Fibroblast of the conjunctiva (primary cell): ENCODE measurements at places on chromosomes 5 and 9.
A peak's percentile ranks its signal among the peaks of the same experiment; 100 is the strongest.

DNA sequence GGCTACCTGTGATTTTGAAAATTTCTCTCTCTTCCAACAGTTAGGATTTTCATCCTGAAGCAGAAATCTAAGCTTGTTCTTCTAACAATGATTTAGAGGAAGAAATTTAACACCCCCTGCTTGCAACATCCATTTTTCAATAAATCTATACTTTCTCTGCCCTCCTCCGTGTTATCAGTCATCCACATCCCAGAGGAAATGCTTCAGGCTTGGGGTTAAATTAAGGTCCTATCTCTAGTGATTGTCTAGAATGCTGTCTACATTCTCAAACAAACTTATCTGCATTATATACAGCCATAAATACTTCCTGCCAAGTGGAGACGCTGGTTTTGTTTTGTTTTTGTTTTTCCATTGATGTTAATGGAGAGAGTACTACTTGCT, 371.0 kb downstream of the CSNK1G3 start:
- no peak for DNase-seq

GRCh38 chr9:38424918-38425317, 664 bp upstream of the IGFBPL1 start:
- no peak for DNase-seq

- DNase-seq = peak; percentile 6
Measured at GRCh38 chr9:108666240-108666784, 189.5 kb downstream of the ACTL7B start.

- DNase-seq = no peak
Measured at GRCh38 chr5:169538944-169539343, 44.6 kb upstream of the SPDL1 start.

- DNase-seq = no peak
Measured at GRCh38 chr9:3742586-3742985, 216.8 kb upstream of the RFX3 start.

GRCh38 chr5:143968071-143968878, 156.3 kb downstream of the HMHB1 start:
- DNase-seq = peak; percentile 63

GRCh38 chr5:68954618-68954910, 139.2 kb upstream of the SLC30A5 start:
- no peak for DNase-seq

DNA sequence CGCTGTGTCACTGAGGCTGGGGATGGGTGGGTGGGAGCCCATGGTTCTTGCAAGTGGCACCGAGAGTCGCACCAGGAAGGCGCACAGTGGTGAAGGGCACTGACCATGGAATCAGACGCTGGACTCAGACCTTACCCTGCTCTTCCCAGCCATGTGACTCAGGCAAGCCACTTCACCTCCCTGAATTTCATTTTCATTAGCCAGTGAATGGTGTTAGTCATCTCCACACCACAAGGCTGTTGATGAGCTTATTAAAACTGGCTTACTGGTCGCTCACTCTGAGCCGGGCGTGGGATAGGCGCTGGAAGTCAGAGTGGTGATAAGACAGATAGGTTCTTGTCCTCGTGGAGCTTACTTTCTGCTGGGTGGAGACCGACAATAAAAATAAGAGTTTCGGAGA, 25.1 kb downstream of the FGF18 start:
- DNase-seq = no peak

GRCh38 chr5:178216088-178216534, 11.8 kb downstream of the HNRNPAB start:
- DNase-seq = no peak

GRCh38 chr9:88429595-88430430, 41.6 kb downstream of the SPIN1 start:
- no peak for DNase-seq
